HS-5 (cell line): ENCODE measurements at places on chromosomes 16 and 17.

GRCh38 chr16:23072084-23072599 lies 77.1 kb downstream of the USP31 start:
- no peak for DNase-seq

- DNase-seq, result no peak
Measured at GRCh38 chr17:76085731-76086366, 6.9 kb downstream of the ZACN start.

- DNase-seq, result no peak
Measured at GRCh38 chr17:81513753-81514488, 1.3 kb upstream of the ACTG1 start.

DNA sequence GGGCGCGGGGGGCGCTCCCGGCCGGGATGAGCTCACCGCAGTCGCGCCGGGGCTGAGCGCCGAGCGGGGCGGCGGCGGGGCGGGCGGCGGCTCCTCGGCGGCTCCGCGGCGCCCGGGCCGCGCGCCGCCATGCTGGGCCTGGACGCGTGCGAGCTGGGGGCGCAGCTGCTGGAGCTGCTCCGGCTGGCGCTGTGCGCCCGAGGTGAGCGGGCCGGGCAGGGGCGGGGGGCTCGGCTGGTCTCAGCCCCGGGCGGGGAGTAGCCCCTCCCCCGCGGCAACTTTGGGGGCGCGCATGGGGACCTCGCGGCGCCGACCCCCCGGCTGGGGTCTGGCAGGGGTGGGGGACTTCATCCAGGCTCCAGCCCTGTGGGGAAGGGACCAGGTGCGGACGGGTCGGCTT lies at the start of gene ARHGDIG:
Gene ARHGDIG, plus strand, starts transcription at position 40 of the 400 bp plus-strand sequence. Its CDS starts 90 bp downstream, at position 130.
- DNase-seq, result no peak

- no peak for DNase-seq
Measured at GRCh38 chr17:14270508-14270907, 30.4 kb upstream of the HS3ST3B1 start.

DNA sequence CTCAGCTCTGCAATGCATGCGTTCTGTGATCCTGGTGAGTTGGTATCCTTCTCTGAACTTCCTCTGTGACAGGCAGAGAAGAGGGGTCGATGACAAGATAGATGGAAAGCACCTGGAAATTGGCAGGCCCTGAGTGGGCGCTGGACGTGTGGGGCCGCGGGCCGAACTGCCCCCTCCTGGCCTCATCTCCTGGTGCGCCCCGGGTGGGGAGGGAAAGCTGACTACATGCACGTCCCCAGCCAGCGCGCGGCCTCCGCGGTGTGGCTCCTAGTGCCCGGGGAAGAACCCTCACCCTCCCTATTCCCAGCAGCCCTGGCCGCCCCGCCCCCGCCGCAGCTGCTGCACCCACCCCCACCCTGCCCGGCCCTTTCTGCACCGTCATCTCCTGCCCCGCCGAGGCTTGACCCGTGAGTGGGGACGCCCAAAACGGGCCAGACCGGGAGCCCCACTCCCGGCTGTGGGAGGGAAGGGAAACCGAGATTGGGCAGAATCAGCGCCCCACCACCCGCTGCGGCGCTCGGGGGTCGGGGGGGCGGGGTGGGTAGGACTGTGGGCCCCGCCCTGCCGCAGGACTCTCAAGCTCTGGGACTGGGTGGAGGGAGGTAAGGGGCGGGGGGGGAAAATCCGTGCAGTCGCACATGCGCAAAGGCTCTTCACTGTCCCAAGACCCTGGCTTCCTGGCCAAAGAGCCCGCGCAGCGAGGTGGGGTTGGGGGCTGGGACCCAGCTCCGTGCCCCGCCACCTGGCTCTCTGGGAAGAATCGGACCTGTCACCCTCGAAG lies at the start of gene NOL3:
Gene NOL3, plus strand, starts transcription at position 371 of the 781 bp plus-strand sequence.
- peak; percentile 42 for DNase-seq

DNA sequence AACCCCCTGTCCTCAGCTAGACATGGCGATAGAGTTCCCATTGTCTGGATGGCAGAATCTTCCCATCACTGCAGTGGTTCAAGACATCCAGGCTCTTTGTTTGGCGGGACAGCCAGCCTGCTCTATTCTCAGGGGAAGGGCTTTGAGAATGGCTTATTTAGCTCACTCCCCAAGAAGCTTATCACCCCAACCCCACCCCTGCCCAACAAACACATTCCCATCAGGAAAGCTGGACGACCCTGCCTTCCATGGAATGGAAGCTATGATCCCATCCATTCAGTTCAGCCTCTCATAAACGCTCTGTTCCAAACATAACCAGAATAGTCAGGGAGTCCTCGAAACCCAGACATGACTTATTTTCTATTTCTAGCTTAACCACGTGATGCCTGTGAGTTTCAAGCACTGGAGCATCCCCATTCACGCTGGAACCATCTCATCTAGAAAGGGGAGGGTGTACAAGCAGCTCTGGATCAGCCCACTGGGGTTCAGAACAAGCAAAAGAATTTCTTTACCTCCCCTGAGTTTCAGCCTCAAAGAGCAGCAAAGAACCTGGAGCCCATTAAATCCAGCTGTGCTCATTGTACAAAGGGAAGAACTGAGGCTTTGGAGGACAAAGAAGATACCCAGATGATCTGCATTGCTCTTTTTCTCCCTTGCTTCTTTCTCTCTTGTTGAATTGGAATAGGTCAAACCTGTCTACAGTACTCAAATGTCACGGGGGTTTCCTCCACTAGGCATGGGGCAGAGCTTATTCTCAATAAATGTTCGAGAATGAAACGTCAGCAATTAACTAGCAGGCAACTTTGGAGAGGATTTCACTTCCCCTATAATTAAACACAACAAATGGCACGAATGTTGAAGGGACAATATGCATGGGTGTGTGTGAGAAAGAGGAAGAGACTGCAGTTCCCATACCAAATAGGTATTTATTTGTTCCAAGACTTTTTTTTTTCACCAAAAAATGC lies 93.1 kb downstream of the XYLT1 start:
- no peak for DNase-seq

DNA sequence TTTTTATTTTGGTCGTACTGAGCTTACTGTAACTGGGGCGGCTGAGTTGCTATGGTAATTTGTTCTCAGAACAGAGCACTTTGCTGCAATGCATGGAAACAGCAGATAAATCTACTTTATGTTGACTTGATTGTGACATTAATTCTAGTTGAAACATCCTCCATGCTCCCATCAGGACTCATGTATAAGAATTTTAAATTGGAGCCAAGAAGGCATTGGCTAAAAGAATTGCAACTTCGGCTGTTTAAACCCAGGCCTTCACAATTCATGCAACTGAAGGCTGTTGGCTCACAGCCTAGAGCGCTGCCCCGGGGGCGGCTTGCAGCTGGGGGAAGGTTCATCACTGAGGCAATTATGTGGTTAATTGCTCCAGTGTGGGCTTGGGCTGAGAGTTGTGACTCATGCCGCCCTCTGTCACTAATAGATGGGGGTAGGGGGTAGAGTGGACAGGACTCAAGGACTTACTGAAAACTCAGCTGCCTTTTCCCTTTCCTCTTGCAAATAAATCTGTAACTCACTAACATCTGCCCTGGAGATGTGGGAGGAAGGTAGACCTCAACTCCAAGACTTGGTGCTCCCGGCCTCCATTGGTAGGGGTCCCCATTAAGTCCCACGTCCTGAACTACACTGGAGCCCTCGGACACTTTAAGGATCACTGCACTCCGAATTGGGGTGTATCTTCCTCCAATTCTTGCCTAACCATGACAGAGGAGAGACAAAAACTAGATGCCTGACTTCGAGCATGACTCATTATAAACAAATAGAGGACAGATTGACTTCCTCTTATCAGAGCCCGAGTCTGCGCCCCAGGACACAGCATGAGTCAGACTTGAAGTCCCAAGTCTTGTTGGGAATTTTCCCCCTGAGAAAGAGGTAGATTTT lies 37.5 kb downstream of the ERCC4 start:
- peak; percentile 88 for DNase-seq

GRCh38 chr16:19753815-19754643 lies 36.0 kb downstream of the IQCK start:
- peak; percentile 61 for DNase-seq

DNA sequence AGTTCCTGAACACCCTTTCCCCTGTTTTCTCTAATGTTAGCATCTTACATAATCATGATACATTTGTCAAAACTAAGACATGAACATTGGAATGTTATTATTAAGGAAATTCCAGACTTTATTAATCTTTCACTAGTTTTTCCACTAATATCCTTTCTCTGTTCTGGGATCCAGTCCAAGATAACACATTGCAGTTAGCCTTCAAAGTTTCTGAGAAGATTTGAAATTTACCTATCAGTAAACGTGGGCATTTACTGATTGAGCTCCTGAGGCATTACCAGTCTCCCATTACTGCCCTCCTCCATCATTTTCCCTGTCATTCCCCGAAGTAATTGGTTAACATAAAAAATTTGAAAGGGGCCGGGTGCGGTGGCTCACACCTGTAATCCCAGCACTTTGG lies 5.7 kb upstream of the CD300LG start:
- DNase-seq, result no peak

GRCh38 chr17:44235583-44235936 lies 16.1 kb upstream of the UBTF start:
- no peak for DNase-seq

GRCh38 chr17:7184647-7185046 lies 5.5 kb upstream of the ASGR1 start:
- DNase-seq, result no peak

- DNase-seq, result peak; percentile 68
Measured at GRCh38 chr17:58643147-58643546, 48.7 kb downstream of the TEX14 start.
